ENCODE measurements at places on chromosomes 4 and X.

DNA sequence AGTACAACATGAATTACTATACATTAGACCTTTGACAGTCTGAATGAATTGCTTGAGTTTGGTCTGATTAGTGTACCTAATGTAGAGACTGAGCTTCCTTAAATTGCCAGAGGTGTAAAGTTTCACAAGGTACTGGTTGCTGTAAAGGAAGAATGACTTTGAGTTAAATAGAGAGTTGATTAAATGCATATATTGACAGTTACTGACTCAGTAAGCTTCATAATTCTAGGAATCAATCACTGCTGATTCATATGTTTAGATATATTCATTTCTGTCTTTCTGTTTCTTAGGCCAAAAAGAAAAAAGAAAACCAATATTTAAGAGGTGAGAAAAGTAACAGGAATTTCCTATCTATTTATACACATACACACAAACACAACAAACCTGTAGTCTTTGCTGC is 16.2 kb upstream of the ART3 start:
- no peak for DNase-seq

- DNase-seq = peak; percentile 36
These were observed 20.0 kb downstream of the SH3RF1 start for GRCh38 chr4:169250796-169251195.

DNA sequence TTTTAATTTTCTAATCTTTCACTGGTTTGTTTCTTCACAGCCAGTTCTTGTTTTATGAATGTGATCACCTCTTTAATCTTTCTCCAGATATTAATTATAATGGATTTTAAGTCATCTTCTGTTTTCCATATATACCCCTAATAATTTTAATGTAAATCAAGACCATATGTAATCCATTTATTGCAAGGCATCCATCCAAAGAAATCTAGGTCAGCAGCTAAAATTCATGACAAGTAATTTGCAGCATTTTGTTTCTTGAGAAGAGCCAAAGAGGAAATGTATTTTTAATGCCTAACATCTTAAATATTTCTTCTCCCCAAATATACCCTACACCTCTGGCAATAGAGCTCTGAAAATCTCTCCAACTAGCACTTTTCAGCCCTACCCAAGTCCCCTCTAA is 81.1 kb downstream of the SUPT20HL2 start:
- DNase-seq = no peak

DNA sequence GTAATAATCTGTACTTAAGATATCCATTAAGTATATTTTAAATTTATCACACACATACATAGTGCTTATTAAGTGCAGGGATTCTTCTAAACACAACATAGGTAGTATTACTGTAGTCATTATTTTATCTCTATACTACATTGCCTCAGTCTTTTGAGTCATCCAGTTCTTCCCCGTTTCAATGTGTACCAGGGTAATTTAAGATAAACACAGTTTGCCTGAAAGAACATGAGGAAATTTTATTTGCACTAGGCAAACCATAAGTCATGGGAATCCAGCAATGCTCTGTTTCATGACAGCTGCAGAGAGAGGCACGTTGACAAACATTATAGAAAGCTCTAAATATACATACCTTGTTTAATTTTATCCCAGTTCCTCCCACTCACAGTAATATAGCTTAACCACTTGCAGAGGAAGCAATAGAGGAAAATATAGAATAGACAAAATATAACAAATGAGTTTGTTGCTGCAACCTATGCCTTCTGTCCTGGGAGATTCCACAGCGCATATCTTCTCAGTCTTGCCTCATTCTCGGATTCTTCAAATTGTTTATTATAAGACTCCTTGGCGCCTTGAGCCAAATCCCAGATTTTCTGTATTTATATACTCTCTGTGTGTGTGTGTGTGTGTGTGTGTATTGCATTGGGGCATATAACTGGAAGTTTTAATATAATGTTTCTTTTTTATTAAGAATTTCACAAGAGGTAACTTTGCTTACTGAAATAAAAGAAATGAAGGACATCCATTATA is 258.6 kb downstream of the FAM133A start:
- no peak for DNase-seq
